Eye (tissue), 1 donor: ENCODE measurements at places on chromosomes 6 and 20.

DNA sequence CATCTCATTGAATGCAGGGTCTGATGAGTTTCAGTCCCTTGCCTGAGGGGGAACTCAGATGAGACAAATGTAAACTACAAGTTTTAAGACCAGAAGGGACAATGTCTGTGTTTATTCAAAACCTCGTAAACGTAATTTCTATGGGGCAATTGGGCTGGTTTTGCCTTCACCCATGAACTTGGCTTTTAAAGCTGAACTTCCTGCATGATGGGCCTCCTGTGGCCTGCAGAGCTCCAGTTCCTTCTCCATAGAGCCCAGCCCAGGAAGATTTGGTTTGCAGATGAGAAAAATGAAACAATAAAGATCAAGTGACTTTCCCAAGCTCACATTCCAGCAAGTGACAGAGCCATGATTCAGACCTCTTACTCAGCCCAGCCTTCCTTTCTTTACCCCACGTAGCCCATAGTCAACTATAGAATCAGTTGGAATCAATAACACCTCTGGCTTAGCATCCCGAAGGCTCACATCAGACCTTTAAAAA is 612.3 kb downstream of the UTRN start:
- no peak for DNase-seq

- peak; percentile 96 for DNase-seq
Observed at GRCh38 chr6:57221936-57222742, at the start of gene RAB23. Gene RAB23, minus strand, starts transcription at chr6:57222307. Its CDS starts 11,927 bp downstream, at chr6:57210380.

DNA sequence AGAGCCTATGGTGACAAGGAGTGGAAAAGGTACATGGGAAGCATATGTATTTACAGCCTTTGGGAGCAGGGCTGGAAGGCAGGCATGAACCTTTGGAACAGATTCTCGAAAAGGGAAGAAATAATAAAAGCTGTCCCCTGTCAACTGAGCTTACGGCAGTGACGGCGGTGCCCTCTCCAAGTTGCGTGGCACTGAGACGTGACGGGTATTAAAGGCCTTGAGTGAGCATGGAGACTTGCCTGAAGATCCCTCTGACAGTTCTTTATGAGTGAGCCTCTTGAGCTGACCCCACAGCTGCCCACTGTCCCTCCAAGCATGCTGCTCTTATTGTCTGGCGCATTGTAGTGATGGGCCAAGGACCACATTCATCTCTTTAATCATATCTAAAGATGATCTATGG is 388.5 kb downstream of the ZFAND3 start:
- DNase-seq, result no peak

- no peak for DNase-seq
Observed at GRCh38 chr6:42989923-42990322, 5.6 kb downstream of the PPP2R5D start.

DNA sequence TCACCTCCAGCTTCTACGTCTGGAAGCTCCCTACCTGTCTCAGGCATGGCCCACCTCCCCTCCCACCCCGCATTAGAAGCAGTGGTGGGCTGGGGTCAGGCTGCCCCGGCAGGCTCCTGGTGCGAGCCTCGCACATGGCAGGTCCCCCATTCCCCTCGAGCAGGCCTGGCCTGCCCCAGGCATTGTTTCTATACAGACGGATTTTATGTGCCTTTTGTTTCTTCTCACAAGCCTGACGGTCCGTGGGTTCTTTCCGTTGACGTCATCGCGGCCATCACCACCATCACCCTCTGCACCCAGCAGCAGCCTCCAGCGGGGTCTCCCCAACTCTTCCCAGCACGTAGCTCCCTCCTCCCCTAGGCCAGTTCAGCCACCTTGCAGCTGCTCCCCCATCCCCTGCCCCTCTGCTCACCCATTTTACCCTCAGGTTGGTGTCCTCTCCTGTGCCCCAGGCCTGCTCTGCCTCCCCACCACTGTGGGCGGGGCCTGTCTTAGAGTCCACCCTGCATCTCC is 4.6 kb downstream of the CST7 start:
- DNase-seq, result no peak

DNA sequence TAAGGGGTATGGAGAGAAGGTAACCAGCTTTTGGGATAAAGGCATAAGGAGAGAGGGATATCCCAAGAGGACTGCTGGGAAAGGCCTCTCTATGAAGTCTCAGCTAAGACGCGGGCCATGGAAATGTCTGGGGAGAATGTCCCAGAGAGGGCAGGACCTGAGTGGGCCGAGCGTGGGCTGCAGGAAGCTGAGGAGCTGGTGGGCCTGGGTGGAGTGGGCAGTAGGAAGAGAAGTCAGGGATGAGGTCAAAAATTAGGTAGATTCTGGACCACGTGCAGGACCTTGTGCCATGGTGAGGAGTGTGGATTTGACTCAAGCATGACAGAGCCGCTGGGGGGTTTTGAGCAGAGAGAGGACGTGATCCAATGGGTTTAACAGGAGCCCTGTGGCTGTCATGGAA is 66.5 kb upstream of the SULF2 start:
- DNase-seq, result no peak

DNA sequence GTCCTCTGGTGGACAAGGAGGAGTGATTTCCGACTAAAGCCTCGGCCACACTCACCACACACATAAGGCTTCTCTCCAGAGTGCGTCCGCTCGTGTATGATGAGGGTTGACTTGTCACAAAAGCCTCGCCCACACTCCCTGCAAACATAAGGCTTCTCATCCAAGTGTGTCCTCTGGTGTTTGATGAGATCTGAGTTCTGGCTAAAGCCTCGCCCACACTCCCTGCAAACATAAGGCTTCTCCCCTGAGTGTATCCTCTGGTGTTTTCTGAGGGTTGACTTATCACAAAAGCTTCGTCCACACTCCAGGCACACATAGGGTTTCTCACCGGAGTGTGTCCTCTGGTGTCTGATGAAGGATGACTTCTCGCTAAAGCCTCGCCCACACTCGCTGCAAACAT is 12.9 kb upstream of the SNRPB start:
- no peak for DNase-seq

GRCh38 chr6:2661651-2662050 is 89.1 kb downstream of the MYLK4 start:
- DNase-seq, result no peak

DNA sequence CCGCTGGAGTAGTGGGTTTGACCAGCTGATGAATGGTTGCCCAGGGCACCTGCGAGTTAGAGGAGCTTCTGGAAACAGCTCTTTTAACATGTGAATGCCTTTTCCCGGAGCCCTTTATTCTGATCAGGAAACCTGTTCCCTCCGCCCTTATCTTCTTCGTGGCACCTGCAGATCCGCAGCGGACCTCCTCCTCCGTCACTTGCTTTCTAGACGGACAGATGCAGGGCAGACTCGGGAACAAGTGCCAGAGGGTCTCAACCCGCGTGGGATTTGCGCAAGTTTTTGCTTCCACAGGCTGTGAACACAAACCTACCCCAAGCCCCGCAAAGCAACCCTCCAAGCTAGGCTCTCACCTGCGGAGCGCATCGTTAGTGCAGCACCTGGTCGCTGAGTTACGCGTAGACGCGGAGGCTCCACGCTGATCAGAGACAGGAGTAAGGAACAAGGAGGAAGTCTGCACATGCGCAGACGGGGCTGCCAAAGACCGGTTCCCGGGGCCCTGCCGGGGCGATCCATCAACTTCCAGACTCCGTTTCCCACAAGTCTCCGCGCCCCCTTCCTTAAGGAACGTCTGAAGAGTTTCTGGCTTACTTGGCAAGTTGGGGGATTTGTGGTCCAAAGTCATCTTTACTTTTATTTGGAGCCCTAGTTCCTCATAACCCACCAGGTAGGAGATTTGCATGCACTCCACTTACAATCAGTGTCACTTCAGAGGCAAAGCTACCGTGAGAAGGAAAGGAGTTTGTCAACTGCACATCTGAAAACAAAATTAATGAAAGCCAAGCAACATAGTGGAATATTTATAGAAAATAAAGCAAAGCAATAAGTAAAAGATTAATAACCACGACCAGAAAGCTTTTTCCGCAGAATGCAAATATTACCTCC is 52.7 kb upstream of the ELMO2 start:
- peak; percentile 91 for DNase-seq

GRCh38 chr6:33782561-33782960 is 6.4 kb downstream of the LEMD2 start:
- no peak for DNase-seq
